Choroid plexus epithelial cell (primary cell): ENCODE measurements at places on chromosomes 3 and 15.

GRCh38 chr15:57502116-57502515 is 89.6 kb upstream of the MYZAP start:
- peak; percentile 47 for DNase-seq

DNA sequence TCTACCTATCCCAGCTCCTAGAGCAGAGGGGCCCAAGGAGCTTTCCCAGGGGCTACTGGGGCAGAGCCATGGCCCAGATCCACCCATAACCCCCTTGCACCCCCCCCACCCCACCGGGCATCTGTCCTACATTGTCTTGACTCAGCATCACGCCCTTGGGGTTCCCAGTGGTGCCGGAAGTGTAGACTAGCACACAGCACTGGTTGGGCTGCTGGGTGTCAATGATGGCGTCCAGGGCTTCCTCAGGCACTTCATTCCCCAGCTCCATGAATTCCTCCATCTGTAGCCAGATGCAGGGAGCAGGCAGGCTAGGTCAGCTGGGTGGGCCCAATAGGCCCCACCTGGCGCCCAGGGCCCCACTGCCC is 33.2 kb downstream of the IDH3A start:
- DNase-seq: no peak

GRCh38 chr3:49747792-49748480 is 24.2 kb upstream of the GMPPB start:
- DNase-seq: peak; percentile 82

- no peak for DNase-seq
These were observed 574 bp downstream of the DUOXA1 start for GRCh38 chr15:45128971-45129639.

GRCh38 chr3:12131351-12132090 is 27.2 kb downstream of the TIMP4 start:
- no peak for DNase-seq
